Jurkat, Clone E6-1 (cell line): ENCODE measurements at places on chromosomes 13 and 19.
A peak's percentile ranks its signal among the peaks of the same experiment; 100 is the strongest.

GRCh38 chr19:4575267-4576015 is 16.0 kb upstream of the SEMA6B start:
- no peak for DNase-seq

GRCh38 chr19:19120308-19121231 is 17.7 kb downstream of the TMEM161A start:
- DNase-seq: peak; percentile 53

GRCh38 chr13:42409075-42409474 is 137.1 kb downstream of the AKAP11 start:
- no peak for DNase-seq

- DNase-seq: no peak
Measured at GRCh38 chr19:33418871-33419787, 45.6 kb downstream of the CEBPG start.

DNA sequence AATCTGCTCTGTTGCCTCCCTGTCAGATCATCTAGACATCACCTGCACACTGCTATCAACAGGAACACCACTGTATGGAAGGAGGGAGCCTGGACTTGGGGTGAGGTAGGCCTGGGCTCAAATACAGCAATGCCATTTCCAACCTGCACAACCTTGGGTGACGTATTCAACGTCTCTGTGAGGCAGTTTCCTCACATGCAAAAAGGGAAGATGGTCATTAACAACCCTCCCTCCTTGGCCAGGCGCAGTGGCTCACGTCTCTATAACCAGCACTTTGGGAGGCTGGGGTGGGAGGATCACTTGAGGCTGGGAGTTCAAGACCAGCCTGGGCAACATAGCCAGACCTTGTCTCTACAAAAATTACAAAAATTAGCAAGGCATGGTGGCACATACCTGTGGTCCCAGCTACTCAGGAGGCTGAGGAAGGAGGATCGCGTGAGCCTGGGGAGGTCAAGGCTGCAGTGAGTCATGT is 13.1 kb downstream of the XRCC1 start:
- no peak for DNase-seq

GRCh38 chr19:49701271-49701786 is 10.4 kb downstream of the CPT1C start:
- no peak for DNase-seq

GRCh38 chr13:51861723-51862300 is at the start of gene CCDC70:
TSS of gene CCDC70 (plus strand) at chr13:51861969. CDS start at chr13:51865412, 3,443 bp downstream.
- DNase-seq: no peak

- no peak for DNase-seq
Measured at GRCh38 chr13:27450921-27451471, 632 bp upstream of the MTIF3 start.

DNA sequence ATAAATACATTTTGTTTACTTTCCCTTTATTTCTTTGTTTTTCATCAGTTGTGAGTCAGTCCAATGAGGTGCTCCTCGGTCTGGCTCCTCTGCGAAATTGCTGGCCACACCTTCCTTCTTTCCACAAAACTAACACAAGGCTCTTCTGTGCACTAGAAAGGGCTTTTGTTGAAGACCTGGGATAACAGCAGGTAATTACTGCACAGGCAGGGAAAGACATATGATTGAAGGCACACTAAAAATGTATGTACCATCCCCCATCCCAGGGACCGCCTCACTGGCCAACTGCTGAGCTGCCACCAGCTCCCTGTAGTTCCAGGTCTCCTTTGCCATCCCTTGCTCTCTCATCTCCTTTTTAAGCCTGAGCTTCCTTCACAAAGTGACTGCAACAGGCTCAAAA is 180.5 kb downstream of the EFNB2 start:
- no peak for DNase-seq

DNA sequence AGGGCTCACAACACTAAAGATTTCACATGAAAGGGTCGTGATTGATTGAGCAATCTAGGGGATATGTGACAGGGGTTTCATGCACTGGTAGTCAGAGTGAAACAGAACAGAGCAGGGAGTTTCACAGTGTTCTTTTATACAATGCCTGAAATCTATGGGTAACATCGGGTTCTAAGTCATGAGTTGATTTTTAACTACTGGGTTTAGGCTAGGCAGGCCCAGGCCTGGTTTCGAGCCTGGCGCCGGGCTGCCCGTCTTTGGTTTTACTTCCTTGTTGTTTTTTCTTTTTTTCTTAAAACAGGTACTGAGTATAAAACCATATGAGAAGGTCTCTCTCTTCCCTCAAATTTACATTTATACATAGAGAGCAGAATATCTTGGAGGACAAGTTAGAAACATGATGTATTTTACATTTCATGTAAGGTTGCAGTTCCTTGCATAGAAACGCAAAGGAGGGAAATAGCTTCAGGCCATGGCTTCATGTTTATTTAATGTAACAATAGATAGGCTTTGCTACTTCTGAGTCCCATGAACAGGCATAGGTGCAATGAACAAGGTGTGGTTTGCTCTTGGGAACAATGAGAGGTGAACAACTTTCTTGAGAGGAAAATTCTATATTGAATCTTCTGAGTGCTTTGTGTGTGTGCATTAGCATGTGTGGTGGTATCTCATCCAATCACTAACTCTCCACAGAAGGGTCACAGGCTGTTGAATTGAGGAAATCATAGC is 128.9 kb upstream of the RXFP2 start:
- DNase-seq: no peak

DNA sequence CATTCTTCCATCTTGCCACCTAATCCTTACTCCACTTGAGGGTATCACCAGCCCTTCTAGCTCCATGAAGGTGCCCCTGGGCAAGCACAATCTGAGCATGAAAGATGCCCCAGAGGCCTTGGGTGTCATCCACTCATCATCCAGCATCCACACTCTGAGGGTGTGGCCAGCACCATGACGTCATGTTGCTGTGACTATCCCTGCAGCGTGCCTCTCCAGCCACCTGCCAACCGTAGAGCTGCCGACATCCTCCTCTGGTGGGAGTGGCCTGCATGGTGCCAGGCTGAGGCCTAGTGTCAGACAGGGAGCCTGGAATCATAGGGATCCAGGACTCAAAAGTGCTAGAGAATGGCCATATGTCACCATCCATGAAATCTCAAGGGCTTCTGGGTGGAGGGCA is 3.1 kb upstream of the KLK3 start:
- no peak for DNase-seq

DNA sequence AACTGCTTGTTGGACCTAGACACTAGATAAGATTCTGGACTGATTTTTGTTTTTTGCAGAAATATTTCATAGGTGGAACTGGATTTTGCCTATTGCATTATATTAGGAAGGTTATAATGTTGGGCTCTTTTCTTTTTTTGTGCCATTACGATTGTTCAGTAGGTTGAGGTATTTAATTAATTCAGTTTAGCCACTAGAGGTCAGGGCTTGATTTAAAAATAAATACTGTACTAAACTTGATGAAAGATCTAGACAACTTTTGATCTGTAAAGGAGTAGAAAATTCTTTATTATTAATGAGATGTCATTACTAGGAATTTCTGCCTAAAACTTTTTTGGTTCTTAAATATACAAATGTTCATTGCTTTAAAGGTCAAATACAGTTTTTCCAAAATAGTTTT is 15.2 kb upstream of the SUPT20H start:
- peak; percentile 24 for DNase-seq

DNA sequence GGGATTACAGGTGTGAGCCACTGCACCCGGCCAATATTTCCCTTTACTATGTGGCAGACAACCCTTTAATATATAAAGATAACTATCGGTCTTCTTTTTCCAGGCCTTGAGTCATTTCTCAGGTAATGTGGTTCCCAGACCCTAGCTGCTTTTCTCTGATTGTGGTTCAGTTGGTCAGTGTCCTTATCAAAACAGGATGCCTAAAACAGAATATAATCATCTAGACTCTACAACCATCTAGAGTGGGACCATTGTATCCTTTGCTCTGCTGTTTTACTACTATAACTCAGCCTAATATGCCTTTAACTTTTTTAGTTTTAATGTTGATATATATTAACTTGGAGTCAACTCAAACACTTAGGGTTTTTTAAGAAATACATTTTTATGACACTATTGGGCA is 30.0 kb upstream of the HMGB1 start:
- DNase-seq: no peak

- DNase-seq: no peak
Measured at GRCh38 chr13:30881191-30881651, 24.9 kb upstream of the MEDAG start.

GRCh38 chr19:39479916-39480315 is 722 bp upstream of the TIMM50 start:
- DNase-seq: no peak

DNA sequence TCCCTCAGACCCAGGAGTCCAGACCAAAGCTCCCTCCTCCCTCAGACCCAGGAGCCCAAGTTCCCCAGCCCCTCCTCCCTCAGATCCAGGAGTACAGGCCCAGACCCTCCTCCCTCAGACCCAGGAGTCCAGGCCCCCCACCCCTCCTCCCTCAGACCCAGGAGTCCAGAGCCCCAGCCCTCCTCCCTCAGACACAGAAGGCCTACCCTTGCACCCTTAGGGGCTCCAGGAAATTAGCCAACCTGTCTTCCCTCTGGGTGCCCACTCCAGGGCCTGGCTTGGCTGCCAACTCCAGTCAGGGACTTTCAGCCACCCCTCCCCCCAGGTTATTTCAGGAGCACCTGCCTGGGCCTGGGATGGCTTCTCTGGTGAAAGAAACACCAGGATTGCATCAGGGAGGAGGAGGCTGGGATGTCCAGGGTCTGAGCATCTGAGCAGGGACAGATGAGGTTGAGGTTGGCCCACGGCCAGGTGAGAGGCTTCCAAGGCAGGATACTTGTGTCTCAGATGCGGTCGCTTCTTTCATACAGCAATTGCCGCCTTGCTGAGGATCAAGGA is at the start of gene FGF21:
Gene FGF21, plus strand, starts transcription at position 441 of the 558 bp plus-strand sequence. CDS start 713 bp downstream, outside the sequence.
- peak; percentile 44 for DNase-seq

- no peak for DNase-seq
Measured at GRCh38 chr13:20565115-20565736, 1.7 kb upstream of the IFT88 start.

DNA sequence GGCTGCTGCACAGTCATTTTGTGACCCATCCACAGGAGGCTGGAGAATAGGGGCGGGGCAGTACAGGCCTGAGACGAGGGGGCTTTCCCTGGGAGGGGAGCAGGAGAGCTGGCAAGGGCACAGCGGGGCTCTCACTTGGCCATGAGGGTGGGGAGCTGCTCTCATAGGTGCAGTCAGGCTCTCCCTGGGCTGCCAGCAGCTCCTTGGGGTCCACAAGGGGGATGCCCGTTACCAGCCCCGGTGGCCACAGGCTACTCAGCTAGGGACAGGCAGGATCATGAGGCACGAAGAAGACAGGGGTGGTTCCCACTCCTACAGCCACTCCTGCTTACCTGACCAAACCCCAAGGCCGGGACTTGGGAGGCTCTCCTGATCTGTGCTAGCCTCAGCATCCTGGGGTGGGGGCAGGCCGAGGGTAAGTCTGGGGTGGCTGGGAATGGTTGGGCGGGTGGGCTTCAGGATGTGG is 16.5 kb downstream of the ARHGAP33 start:
- no peak for DNase-seq

GRCh38 chr13:26996965-26997752 is 174.5 kb downstream of the USP12 start:
- DNase-seq: no peak

- DNase-seq: no peak
Measured at GRCh38 chr19:57068311-57068710, 51.5 kb upstream of the USP29 start.

DNA sequence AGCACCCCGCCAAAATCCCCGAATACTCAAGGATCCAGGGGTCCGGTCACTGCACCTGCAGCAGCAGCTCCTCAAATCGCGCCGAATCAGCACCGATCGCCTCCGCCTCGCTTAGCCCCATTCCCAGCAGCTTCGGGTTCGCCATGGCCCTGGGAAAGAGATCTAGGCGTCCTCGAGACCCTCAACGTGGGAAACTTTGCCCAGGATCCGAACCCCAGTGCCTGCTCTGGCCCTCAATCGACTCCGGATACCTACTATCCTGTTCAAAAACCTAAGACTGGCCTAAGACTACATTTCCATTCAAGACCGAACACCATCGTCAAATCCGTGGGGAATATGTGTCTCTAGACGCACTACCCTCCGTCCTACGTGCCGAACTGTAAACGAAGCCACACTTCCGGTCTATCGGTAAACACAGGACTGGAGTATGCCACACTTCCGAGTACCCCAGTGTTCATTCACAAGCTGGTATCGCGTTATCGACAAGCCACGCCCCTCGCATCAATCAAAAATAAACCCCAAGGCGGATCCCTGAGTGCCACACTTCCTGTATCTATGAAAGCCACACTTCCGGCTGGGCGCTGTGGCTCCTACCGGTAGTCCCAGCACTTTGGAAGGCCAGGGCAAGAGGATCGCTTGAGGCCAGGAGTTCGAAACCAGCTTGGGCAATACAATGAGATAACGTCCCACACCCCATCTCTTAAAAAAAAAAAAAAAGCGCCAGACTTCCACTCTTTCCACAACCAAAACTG is at the start of gene PIH1D1:
Gene PIH1D1, minus strand, starts transcription at position 385 of the 752 bp plus-strand sequence. Its CDS starts 240 bp downstream, at position 145.
- peak; percentile 100 for DNase-seq

GRCh38 chr19:18999896-19000620 is 33.3 kb downstream of the SUGP2 start:
- no peak for DNase-seq

GRCh38 chr19:53828531-53828930 is 4.4 kb upstream of the NLRP12 start:
- no peak for DNase-seq
